ENCODE measurements at places on chromosomes 7 and 10.

DNA sequence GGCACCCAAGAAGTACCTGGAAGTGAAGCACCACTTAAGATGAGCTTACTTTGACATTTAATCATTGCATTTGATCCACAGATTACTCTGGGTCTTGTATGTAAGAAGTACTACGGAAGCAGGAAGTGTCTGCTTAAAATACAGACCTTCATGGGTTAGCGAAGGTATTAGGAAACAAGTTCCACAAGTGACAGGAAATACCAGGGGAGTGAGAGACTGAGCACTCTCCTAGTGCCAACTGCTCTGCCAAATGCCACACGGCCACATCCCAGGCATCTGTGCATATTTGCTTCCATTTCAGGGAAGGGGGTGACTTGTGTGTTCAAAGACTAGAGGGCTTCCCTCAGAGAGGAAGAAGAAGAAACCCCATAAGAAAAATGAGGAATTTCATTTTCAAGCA is 57.2 kb upstream of the ANK3 start:
- no peaks in the 10 kb centered on the region for H3K4me1 ChIP-seq
- no peak overlapping the region for H3K27ac ChIP-seq
- DNase-seq = no peak
- H3K36me3 ChIP-seq = no peaks in the 10 kb centered on the region

- H3K27me3 ChIP-seq = no peaks in the 10 kb centered on the region
- no peaks in the 10 kb centered on the region for H3K4me1 ChIP-seq
- no peak for DNase-seq
- no peaks in the 10 kb centered on the region for H3K36me3 ChIP-seq
These were observed 147.7 kb downstream of the SND1 start for GRCh38 chr7:127799535-127800305.

DNA sequence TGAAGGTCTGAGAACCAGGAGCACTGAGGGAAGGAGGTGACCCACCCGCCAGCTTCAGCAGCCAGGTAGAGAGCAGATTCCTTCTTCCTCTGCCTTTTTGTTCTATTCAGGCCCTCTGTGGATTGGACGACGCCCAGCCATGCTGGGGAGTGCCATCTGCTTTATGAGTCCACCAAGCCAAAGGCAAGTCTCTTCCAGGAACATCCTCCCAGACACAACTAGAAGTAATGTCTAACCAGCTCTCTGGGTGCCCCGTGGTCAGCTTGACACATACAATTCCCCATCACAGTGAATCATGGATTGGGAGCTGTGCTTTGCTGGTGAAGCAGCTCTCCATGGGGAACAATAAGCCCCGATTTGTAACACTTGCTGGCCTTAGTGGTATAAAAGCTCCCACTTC is 125.2 kb downstream of the CCDC3 start:
- no peaks in the 10 kb centered on the region for H3K36me3 ChIP-seq
- H3K27ac ChIP-seq = no peak overlapping the region
- H3K4me3 ChIP-seq = no peak overlapping the region

- H3K4me1 ChIP-seq = no peaks in the 10 kb centered on the region
- no peaks in the 10 kb centered on the region for H3K27me3 ChIP-seq
These were observed 21.5 kb downstream of the LAMB1 start for GRCh38 chr7:107981466-107981865.

DNA sequence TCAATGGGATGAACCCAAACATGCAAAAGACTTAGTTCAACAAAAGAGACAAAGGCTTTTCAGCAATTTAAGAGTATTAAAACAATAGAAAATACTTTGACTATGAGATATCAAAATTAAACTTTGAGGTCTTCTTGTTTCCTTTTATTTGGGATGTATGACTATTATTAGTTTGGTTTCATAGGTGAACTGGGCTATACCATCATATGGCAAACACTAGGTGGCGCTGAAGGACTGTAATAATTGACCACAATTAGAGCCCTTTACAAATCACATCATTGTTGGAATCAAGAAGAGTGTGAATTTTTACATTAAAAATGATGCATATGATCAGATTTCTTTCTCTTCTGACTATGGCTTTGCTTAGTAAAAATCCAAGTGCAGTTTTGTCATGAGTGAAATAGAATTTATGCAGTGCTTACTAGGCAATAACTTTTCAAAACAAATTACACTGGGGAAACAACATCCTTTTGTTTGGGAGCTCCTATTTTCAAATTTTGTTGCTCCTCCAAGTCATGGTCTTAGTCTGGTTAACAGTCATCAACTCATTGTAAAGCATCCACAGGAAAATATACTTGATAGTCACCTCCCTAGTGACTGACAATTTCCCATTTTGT is 14.7 kb upstream of the NXPH1 start:
- no peaks in the 10 kb centered on the region for H3K36me3 ChIP-seq
- H3K27ac ChIP-seq = no peak overlapping the region
- peak; percentile 54 for DNase-seq

GRCh38 chr10:67079126-67079525 is 153.3 kb downstream of the LRRTM3 start:
- no peaks in the 10 kb centered on the region for H3K36me3 ChIP-seq
- H3K27me3 ChIP-seq = no peaks in the 10 kb centered on the region

DNA sequence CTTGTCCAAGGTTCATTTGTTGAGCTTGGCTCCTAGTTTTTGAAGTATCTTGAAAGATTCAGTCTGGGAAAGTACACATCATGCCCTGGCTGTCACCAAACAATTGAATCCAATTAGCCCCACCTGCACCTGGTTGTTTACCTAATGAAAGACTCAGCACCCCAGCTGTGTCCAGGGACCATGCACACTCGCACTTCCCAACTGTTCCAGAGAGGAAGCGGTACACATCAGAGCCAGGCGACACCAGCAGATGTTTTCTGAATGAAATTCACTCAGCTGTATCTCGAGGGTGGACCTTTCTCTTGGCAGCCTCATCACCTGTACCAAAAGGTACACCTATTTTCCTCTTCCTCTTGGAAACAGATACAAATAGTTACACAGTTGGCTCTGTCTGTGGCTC is 216.4 kb upstream of the LRGUK start:
- no peaks in the 10 kb centered on the region for H3K4me1 ChIP-seq
- no peaks in the 10 kb centered on the region for H3K27me3 ChIP-seq
- H3K36me3 ChIP-seq = no peaks in the 10 kb centered on the region
- no peak for DNase-seq
- no peak overlapping the region for H3K4me3 ChIP-seq
- H3K27ac ChIP-seq = no peak overlapping the region

DNA sequence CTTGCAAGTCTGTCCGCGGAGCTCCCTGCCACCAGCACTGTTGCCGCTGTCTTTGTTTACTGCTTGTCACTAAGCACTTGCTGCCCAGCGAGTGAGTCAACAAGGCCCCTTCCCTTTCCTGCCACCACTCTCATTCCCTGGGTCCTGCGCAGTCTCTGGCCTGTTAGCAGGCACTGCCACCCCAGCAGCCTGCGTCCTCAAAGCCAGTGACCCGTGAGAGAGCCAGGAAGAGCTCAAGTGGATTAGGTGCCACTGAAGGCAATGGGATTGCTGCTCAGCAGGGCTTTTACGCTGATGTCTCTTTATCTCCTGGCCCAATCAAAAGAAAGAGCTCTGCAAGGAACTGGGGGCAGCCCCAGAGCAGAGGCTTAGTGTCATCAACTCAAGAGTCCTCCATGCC is at the start of gene FRMPD2:
TSS of gene FRMPD2 (minus strand) at position 61 of the 400 bp plus-strand sequence. CDS start 129 bp downstream, outside the sequence.
- no peaks in the 10 kb centered on the region for H3K36me3 ChIP-seq
- H3K27me3 ChIP-seq = no peaks in the 10 kb centered on the region
- H3K4me3 ChIP-seq = no peak within 1 kb of the TSS
- H3K4me1 ChIP-seq = peaks cover 24% of the 10 kb centered on the region

GRCh38 chr10:28880683-28880950 is 203.3 kb downstream of the BAMBI start:
- H3K27me3 ChIP-seq = peaks cover 14% of the 10 kb centered on the region
- H3K27ac ChIP-seq = no peak overlapping the region
- H3K4me1 ChIP-seq = no peaks in the 10 kb centered on the region
- no peak for DNase-seq
- no peaks in the 10 kb centered on the region for H3K36me3 ChIP-seq

GRCh38 chr7:1114088-1114487 is 26.2 kb downstream of the GPER1 start:
- H3K4me1 ChIP-seq = no peaks in the 10 kb centered on the region
- H3K27ac ChIP-seq = no peak overlapping the region
- DNase-seq = no peak
- H3K4me3 ChIP-seq = no peak overlapping the region
- H3K27me3 ChIP-seq = no peaks in the 10 kb centered on the region

- no peak overlapping the region for H3K4me3 ChIP-seq
- DNase-seq = peak; percentile 11
- no peaks in the 10 kb centered on the region for H3K36me3 ChIP-seq
- no peaks in the 10 kb centered on the region for H3K27me3 ChIP-seq
- no peak overlapping the region for H3K27ac ChIP-seq
These were observed 63.3 kb upstream of the PRKG1 start for GRCh38 chr10:51010977-51011376.

- H3K36me3 ChIP-seq = no peaks in the 10 kb centered on the region
- H3K4me1 ChIP-seq = no peaks in the 10 kb centered on the region
- DNase-seq = no peak
- H3K4me3 ChIP-seq = no peak overlapping the region
- no peaks in the 10 kb centered on the region for H3K27me3 ChIP-seq
- H3K27ac ChIP-seq = no peak overlapping the region
These were observed 284.9 kb upstream of the SEMA3D start for GRCh38 chr7:85471740-85472139.

DNA sequence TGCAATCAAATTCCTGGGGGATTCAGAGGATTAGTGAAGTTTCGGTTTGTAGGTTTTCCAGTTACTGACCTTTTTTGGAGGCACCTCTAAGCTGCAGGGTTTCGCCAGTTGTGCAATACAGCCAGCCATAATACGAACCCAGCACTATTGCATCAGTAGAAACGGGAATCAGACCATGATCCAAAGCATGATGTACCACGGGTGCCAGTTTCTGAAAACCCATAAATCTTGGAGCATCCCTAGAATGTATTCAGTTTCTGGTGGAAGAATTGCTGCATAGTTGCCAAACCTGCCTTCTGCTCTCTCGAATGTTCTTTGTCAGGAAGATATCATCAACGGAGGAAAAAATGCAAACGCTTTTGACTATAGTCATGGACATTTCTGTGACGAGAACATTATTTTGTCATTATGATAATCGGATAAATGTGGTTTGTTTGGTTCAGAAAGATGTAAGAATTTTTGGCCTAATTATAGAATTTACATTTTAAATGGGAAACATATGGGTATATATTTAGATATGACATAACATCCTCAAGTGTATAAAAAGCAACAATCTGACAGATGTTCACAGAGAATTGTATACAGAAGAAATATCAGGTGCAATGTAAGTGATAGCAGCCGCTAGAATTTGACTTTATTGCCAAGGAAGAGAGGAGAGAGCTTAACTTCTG is 186.2 kb upstream of the PRKCQ start:
- H3K27ac ChIP-seq = no peak overlapping the region
- DNase-seq = no peak
- no peaks in the 10 kb centered on the region for H3K4me1 ChIP-seq
- no peaks in the 10 kb centered on the region for H3K36me3 ChIP-seq
- H3K27me3 ChIP-seq = no peaks in the 10 kb centered on the region

All from DND-41 (cell line).